ENCODE measurements at places on chromosomes 1 and 21.

DNA sequence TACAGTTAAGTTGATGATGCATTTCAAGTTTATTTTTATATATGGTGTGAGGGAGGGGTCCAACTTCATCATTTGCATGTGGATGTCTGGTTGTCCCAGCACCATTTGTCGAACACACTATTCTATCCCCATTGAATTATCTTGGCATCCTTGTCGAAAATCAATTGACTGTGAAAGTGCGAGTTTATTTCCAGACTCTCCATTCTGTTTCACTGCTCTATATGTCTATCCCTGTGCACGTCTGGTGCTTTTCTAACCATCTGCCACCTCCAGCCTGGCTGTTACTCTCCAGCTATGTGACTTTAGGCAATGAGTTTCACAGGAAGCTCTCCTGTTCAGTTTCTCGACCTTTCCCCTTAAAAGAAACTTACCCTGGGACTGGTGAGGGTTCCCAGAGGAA is 137.1 kb upstream of the KLHDC7A start:
- no peak for DNase-seq

DNA sequence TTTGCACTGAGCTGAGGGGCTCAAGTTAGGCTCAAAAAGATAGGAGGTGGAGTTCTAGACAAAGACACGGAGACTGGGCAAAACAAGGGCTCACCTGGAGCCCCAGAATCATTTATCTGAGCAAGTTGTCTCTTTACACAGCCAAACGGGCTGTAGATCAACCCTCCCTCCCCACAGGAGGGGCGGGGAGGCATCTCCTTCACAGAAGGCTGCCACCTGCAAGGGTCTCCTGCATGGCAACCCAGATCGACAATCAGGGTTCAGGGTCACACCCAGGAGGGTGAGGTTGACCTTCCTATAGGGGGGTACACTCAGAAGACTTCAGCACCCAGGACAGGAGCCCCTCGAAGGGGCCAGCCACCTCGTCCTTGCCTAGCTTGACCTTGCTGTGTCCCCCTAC is 84.0 kb downstream of the CD247 start:
- DNase-seq: no peak

DNA sequence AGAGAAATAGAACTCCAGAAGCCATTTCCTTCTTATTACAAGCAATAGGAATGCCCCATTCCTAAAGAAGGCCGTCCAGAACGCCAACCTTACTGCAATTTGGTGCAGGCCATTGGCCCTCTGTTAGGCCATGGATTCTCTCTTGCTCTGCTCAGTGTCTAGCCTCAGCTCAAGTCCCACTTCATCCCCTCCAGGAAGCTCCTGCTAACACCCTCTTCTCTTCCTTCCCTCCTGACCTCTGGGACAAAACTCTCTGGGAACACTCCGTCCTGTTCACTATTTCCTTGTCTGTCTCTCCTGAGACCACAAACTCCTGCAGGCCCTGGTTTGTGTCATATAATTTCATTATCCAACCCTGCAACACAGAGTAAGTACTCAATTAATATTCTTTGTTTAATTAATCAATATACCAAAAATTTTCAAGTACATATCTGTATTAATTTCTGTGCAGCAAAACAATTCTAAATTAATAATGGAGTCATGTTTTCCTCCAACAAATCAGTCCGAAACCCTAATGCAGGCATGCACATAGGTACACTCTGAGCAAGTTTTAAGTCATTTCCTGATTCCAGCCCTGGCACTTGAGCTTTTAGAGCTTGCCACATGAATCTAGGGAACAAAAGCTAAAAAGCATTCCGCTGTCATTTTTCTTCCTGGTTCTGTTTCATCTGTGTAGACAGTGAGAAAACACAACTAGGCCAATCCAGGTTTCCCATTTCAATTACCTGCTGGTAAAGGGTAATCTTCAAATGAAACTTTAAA is 245.3 kb downstream of the SETD4 start:
- DNase-seq: no peak

DNA sequence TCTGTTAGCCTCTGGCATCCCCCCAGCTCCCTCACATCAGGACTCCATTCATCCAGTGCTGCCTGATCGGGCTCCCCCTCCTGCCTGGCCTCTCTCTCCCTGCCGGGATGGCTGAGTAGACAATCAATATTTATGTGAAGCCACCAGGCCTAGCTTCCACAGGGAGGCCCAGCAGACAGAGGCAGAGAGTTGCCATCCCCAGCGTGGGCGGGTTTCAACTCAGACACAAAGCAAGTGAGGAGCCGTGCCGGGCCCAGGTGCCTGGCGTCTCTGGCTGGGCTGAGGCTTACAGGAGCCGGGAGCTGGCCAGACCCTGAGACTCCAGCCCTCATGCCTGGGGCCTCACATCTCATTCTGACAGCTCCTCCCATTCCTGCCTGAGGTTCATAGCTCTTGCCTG is 34.5 kb upstream of the ATP2B4 start:
- no peak for DNase-seq

DNA sequence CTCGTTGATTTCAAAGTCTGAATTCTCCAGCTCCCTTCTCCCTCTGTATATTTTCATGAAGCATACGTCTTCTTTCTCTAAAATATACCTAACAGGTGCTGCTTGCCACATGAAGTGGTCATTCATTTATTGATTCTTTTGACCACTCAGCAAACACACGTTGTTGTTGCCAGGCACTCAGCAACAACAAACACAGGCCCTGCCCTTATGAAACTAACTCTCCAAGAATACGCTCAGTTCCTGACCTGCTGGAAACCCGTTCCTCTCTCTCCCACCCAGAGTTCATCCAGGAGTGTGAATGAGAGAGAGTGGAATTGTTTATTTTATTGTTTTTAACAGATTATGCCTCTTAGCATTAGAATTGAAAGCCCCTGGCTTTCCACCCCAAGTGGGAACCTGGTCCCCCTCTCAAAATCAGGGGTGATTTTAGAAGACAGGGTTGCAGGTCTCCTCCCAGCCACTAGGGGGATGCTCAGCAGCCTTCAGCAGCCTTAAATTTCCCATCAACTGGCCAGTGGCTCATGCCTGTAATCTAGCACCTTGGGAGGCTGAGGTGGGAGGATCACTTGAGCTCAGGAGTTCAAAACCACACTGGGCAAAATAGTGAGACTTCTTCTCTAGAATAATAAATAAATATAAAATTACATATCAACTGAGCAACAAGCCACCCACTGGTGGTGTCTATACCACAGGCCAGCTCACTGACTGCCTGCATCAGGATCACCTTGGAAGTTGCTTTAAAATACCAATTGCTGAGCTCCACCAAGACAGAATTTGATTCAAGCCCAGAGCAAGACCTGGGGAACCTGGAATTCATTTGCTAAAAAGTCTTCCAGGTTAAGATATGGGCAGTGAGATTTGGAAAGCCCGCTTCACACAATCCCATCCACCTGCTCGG is 181.0 kb upstream of the KLHDC7A start:
- DNase-seq: no peak
